ENCODE measurements at places on chromosomes 5 and 9.

DNA sequence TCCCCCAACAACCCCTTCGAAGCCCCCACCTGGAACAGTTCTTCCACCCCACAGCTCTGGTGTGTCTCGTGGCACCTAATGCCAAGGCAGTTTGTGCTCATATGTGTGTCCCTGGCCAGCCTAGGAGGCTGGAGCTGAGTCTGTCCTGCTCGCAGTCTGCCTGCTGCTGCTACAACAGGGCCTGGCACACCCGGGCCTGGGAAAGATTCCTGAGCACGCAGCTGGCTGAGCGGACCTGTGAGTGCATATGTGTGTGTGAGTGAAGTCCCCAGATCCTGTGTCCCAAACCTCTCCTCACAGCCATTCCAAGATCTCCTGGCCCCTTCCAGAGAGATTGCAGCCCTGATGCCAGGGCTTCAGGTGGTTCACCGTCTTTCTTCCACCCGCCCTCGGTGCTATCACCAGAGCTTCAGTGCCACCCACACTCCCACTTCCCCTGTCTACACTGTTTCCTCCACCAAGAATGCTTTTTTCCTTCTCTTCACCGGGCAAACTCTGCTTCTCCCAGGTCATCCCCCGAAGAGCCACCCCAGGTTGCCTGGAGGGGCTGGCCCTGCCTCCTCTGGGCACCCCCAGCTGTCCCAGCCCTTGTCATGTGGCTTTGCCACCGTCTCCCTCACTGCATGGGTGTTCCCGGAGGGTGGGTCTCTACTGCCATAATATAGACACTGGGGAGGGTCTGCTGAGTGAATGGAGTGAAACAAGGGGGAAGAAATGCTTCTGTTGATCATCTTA lies 28.4 kb downstream of the LMX1B start:
- no peak for DNase-seq

DNA sequence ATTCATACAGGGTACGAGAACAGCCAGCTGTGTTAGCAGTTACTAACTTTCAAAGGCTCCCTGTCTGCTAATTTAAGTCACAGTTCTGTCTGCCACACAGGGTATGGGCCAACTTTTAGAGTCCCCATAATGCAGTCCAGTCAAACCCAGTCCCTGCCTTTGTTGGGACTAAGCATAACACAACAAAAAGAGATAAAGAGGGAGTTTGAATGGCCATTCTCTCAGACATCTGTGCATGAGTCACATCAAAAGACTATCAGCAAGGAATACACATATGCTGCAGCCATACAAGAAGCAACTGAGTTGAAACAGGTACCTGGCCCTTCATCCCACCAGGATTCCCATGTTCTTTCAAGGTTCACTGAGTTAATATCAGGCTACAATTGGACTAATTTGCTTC lies 744.5 kb upstream of the C9orf72 start:
- no peak for DNase-seq

- DNase-seq = no peak
Measured at GRCh38 chr9:90907056-90907445, 105.4 kb downstream of the SYK start.

DNA sequence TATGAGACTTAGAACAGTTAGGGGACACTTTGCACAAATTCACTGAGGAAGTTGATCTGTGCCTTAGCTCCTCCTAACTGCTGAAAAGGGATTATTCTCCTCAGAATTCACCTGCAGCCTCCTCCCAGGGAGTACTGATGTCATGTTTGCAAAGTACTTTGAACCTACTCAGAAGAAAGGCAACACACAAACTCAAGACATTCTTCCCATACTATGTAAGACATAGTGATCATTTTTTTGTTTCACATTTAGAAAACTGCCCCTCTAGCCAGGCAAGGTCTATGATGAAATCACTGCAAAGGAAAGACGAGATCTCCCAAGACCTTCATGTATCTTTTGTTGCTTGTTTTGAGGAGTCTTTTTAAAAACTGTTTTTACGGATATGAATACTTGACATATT lies 10.6 kb upstream of the VLDLR start:
- no peak for DNase-seq

GRCh38 chr5:159620853-159621540 lies 290.7 kb upstream of the IL12B start:
- no peak for DNase-seq

DNA sequence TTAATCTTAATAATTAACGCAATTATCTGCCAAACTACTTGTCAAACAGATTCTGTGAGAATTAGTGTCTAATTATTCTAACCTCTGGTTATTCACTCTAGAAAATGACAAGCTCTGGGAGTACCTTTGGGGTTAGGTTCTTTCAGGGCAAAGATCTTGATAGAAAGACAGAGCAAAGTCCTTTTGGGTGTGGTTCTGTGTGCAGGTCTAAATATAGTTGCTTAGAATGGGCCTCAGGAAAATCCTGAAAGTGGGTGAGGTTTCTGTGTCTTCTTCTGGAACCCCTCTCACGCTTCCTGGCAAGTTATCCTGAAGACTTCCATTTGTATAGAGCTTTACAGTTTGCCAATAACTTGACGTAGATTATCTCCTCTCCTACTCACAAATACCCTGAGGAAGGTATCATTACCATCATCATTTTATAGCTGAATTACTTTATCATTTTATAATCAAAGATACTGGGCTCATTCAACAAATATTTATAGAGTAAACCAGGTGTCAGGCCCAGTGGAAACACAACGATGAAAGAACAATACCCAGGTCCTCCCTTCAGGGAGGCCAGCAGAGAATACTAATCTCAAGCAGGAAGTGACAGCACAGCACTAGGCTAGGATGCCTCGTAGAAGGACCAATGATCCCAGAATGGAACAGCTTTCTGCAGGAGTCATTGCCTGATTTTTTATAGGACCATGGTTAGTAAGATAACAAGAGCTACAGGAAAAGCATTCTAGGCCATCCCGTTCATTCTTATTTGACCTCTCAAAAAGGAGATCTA lies 27.6 kb upstream of the LHFPL2 start:
- no peak for DNase-seq

- DNase-seq = no peak
Measured at GRCh38 chr5:148961261-148962199, 101.3 kb downstream of the SH3TC2 start.

DNA sequence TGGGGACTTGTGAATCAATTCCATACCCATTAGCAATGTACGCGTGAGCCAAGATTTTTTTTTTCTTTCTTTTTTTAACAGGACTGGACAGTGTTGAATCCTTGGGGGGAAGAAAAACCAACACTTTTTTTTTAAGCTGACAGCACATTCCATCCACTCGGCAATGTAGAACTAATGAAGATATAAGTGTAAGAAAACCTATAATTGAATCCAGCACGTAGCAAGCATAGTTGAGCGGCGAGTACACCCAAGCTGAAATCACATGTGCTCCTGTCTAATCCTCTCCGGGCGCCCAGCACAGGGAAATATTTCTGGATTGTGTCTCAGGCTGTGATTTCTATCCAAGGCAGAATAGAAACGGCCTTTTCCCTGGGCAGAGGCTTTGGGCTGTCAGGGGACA lies 118.2 kb downstream of the BOD1 start:
- DNase-seq = no peak

- DNase-seq = no peak
Measured at GRCh38 chr5:3394891-3395599, 200.6 kb upstream of the IRX1 start.

DNA sequence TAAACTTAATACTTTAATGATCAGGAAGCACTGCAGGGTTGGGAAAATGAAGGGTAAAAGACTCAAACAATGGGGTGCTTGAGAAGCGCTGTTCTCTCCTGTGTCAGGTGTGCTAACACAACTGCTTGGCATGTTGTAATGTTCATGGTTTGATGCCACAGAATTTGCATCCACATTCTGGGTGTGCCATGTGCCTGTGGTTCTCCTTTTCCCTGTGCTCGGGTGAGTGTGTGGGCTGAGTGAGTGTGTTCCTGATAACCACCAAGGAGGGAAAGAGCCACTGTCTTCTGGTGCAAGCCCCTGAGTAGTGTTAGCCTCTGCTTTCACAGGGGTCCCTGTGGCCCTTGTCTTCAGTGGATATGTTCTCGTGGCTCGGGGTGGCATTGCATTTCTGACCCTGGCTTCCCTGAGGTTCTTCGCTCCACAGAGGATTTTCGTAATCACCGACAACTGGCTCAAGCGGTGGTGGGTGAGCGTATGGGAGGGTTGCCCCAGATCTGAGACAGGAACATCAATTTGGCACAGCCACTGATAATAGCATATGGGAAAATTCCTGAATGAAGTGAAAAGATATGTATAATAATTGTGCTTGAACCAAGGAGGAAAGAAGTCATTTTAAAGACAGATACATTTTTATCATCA lies 102.0 kb downstream of the MVB12B start:
- no peak for DNase-seq

DNA sequence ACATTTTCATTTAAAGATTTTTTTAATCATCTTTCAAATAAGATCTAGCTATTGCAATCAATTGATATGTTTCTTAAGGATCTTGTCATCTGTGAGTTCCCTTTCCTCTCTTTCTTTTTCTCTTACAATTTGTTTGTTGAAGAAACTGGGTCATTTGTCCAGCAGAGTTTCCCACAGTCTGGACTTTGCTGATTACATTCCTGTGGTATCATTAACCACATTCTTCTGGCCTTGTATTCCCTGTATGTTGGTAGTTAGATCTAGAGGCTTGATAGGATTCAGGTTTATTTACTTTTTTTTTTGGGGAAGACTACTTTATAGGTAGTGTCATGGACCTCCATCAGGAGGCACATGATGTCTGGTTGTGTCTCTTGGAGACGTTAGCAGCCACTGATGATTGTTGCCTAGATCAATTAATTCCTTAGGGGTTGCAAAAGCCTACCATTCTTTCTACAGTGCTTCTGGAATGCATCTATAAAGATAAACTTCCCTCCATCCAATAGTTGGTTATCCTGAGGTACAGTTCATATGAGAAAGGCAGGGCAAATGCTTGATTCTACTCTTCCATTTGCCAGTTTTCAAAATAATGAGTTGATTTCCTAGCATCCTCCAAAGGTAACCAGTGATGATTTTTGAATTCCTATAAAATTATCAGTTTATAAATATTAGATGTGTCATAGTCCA lies 14.3 kb downstream of the PDE8B start:
- no peak for DNase-seq

GRCh38 chr9:134843740-134844139 lies 36.9 kb upstream of the FCN2 start:
- no peak for DNase-seq

DNA sequence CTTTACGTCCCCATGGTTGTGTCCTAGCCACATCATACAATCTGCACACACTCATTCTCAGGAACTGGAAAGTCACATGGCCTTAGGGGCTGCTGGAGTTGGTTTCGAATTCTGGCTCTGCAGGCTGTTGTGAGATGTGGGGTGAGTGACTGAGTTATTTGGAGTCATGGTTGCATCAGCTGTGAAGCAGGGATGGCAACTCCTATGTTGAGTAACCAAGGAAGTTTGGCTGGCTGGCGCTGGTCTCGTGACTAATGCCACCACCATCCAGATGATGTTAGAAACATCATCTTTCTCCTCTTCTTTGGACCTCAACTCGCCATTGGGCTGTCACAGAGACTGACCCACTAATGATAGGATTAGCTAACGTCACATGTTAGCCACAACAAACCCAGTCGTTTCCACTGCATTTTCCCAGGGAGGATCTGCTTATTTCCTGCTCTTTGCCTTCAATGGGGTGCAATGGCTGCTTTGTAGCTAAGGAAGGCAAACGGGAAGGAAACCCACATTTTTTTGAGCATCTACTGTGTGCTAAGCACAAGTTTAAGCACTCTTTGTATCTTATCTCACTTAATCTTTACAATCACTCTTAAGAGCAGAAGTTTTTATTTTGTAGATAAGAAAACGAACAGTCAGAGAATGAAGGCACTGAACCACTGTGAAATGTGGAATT lies 78.1 kb upstream of the UBTD2 start:
- DNase-seq = no peak

DNA sequence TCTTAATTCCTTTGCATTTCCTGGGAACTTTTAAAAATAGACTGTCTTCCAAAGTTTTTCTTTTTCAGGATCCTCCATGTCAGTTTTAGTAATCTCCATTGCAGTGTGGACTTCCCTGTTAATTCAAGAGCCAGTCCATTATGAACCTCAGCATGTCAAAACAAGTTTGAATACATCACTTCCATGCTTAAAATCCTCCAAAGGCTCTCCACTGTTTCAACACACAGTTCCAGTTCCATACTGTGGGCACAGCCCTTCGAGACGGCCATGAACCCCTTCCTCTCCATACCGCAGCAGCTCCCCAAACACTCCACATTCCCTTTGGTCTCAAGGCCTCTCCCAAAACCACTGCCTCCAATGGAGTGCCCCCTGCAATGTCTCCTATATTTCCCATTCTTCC lies 19.5 kb downstream of the LIFR start:
- no peak for DNase-seq

DNA sequence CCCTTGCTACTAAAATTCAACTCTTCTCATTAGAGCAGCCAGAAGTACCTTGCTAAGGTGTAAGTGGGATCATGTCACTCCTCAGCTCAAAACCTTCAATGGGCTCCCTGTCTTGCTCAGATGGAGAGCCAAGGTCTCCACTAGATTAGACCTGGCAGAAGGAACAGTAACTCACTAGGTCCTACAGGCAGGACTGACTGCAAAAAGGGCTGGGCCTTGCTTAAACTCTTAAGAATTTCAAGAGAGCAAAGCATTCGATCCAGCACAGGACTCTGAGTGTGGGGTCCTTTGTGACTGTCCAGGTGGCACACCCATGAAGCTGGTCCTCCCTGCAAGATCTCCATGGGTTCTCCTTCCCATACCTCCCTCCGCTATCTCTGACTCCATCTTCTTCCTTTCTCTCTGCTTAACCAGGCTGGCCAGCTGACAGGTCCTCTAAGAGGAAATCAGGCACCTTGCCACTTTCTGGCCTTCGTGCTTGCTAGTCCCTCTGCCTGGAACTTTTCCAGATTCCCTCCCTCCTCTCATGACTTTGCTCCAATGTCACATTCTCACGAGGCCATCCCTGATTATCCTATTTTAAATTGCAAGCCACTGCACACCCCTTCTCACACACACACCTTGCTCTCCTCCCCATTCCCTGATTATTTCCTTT lies 70.2 kb downstream of the BASP1 start:
- no peak for DNase-seq

- no peak for DNase-seq
Measured at GRCh38 chr5:51495672-51496071, 112.4 kb downstream of the ISL1 start.

- DNase-seq = no peak
Measured at GRCh38 chr9:113181165-113181564, 30.4 kb downstream of the SLC31A2 start.

Measured in progenitor cell of endocrine pancreas (in vitro differentiated cells).